B cell (primary cell): ENCODE measurements at places on chromosomes 6 and 20. TPM values are rescaled to one million over a fixed set of nuclear protein-coding genes. Genes with fewer than 3 reads are reported as not detected.

The HAO1 gene
- total RNA-seq, result not detected in 2 replicates

The C20orf173 gene
- not detected in 2 replicates for total RNA-seq

The NKAIN4 gene
- total RNA-seq, result not detected in 2 replicates

The SOBP gene
- total RNA-seq, result 1.3 and 1.5 TPM in 2 replicates

The F13A1 gene
- 2.0 and 2.2 TPM in 2 replicates for total RNA-seq
